ENCODE measurements at places on chromosomes 6 and 20.

- DNase-seq, result no peak
These were observed 14.6 kb upstream of the AARS2 start for GRCh38 chr6:44327760-44328159.

GRCh38 chr6:152160346-152160745, 352.9 kb downstream of the ESR1 start:
- no peak for DNase-seq

- no peak for DNase-seq
These were observed 30.3 kb upstream of the TMEM181 start for GRCh38 chr6:158529629-158530028.

DNA sequence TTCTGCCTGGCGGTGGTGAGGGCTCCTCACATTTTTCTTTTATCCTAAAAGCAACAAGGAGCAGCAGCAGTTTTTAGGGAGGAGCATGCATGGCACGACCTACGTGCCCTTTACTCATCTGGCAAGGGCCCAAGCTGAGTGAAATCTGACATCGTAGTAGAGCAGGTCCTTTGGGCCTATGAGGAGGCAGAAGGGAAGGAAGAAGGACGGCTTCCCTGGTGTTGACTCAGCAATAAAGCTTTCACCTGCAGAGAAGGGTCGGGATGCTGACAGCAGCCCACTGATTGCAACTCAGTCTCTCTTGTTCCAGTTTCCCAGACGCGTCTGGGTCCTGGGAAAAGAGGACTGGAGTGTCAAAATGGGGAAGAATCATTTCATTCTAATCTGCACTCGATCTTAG, 409.1 kb upstream of the AGPAT4 start:
- no peak for DNase-seq

- no peak for DNase-seq
These were observed 77.1 kb upstream of the SLC4A11 start for GRCh38 chr20:3316136-3316535.

- no peak for DNase-seq
These were observed 545.1 kb upstream of the GJE1 start for GRCh38 chr6:141587482-141588266.

- DNase-seq, result no peak
These were observed 144.7 kb downstream of the ERMARD start for GRCh38 chr6:169895926-169896761.

- DNase-seq, result no peak
These were observed 13.2 kb upstream of the SERPINB9 start for GRCh38 chr6:2916158-2916925.

Measured in stimulated activated CD4-positive, alpha-beta T cell treated with anti-CD3 and anti-CD28 coated beads, TNF-alpha, amount 100 ng/mL, for 48 hours (primary cell).